GM12891 (cell line): ENCODE measurements at places on chromosomes 2 and 18.

- DNase-seq, result no peak
Measured at GRCh38 chr2:102424754-102425153, 1.8 kb downstream of the IL18RAP start.

DNA sequence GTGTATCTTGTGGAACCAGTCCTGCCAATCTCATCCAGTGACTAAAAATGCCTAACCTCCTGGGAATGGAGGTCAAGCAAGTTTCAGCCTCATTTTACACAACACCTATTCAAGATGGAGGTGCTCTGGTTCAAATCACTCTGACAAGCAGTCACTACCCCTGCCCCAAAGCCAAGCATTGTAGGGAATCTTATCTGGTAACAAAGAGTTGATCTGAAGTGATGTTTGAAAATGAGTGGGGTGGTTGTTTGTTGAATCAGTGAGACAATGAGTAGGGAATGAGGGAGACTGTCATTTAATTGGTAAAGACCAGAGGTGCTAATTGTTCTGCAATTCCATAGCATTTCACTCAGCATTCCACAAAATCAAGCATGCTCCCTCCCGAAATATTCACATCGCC, 132.0 kb downstream of the RND3 start:
- DNase-seq, result no peak

GRCh38 chr2:20157193-20157891, 67.6 kb downstream of the SDC1 start:
- DNase-seq, result no peak

- no peak for DNase-seq
Measured at GRCh38 chr2:21254170-21254965, 130.6 kb downstream of the TDRD15 start.

DNA sequence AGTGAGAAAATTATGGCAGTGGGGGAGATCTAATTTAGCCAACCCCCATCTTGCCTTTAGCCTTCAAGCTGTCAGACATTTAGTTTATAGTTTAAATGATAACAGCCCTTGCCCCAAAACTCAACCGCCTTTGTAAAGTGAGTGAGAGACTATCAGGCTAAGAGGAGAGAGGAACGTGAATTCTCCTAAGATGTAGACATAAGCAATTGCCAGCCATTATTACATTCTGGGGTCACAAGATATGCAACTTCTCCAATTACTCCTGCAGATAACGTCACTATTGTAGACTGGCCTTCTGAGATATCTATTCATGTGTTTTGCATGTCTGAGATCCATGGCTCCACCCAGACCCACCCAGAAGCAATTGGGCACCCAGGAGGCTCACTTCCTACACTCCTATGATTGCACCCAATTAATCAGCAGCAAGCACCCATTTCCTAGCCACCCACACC, 307.3 kb downstream of the NBAS start:
- no peak for DNase-seq

DNA sequence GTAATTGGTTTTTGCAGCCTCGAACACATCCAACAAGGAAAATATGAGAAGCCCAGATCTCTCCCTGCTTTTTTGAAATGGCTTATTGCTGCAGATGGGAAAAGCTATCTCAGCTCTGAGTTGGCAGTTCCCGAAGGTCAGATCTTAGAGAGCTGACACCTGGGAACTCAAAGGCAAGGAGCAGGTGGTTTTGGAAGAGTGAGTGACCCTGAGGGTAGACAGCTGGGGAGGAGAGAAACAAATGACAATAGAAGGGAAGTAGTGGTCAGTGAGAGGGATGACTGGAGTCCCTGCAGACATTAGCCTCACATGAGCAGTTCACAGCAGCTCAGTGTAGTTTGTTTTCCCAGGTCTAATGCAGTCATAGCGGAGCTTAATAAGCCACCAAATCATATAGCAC, 317.9 kb downstream of the STK39 start:
- DNase-seq, result no peak

- DNase-seq, result no peak
Measured at GRCh38 chr2:10236571-10237391, 65.9 kb upstream of the HPCAL1 start.

DNA sequence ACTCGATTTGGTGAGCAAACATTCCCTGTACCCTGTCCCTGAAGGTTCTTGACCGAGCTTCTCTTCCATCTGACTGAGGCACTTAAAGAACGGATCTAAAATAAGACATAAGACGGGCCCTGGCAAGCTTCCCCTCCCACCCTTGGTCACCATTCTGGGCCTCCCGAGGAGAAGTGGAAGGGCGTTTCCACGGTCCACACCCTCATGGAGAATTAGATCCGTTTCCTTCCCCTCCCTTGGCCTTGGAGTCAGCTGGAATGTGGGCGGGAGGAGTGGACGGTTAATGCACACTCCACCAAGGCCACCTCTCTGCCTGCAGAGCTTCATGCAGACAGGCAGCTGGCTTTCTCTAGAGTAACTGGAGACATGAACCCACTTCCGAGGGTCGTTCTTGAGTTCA, 257.3 kb upstream of the APCDD1 start:
- DNase-seq, result no peak

- DNase-seq, result no peak
Measured at GRCh38 chr2:144548088-144548487, 28.2 kb upstream of the ZEB2 start.

GRCh38 chr2:236855866-236856847, 229.5 kb upstream of the COPS8 start:
- DNase-seq, result no peak

DNA sequence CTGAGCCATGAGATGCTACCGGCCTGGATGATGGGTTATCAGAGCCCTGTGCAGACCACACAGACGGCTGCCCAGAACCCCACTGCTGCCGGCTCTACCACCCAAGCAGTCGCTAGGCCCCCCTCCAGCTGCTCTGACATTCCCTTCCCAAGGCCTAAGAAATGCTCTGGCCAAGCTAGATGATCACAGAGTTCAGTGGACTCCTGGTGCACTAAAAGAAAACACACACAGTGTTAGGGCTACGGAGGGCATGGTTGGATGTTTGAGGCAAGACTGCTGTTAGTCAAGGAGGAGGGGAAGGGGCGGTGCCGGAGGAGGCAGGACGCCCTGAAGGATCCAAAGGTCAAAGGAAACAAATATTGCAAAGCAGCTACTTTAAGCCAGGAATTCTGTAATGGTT, 174.5 kb downstream of the MYCN start:
- DNase-seq, result no peak

DNA sequence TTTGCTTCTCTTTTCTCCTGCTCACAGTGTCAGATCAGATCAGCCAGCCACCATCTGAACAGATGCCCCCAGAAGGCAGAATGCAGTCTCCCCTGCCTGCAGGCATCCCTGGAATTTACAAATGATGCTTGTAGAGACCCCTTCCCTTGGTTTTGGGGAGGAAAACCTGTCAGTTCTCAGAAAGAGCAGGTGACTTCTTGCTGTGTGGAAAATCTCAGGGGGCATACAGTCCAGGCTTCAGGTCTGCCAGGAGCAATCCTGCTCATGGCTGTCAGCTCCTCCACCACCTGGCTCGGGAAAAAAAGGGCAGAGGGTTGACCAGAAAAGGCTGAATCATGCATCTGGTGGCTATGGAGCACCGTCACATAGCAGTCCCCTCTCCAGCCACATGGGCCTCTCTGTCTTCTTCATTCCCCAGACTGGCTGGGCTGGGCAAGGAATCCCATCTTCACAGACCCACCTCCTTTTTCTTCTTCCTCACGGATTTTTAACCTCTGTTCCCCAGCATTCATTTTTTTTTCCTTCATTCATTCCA, 107.0 kb downstream of the KCNF1 start:
- DNase-seq, result no peak
